ENCODE measurements at places on chromosomes 11 and 22.

GRCh38 chr11:125282596-125282914 is 118.0 kb downstream of the PKNOX2 start:
- DNase-seq = no peak

GRCh38 chr11:114065094-114065493 is 5.6 kb downstream of the ZBTB16 start:
- DNase-seq = no peak

- no peak for DNase-seq
Measured at GRCh38 chr11:130144861-130145281, 14.7 kb upstream of the ST14 start.

DNA sequence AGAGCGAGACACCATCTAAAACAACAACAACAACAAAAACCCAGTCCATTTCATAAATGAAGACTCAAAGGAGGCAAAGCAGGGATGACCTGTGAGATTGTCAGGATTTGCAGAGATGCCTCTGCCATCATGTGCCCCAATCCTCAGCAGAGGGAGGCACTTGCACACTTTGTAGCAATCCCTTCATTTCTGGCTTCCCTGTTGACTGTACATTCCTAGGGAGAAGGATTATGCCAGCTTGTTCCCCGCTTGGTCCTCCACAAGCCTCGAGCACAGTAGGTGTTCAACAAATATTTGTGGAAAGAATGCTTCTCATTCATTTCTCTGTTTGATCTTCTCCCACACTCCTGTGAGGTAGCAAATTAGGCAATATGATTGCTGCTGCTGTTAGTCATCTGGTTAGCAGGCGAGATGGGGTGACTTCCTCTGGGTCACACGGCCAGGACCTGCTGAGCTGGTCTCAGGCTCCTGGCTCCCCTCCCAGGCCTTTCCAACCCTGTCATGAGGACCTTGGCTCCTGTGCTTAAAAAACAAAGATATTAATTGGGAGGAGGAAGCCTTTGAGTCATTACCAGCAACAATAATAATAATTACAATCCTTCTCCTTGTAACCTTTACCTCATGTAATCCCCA is 34.1 kb downstream of the LIF start:
- DNase-seq = no peak

- no peak for DNase-seq
Measured at GRCh38 chr11:77375107-77375506, 73.6 kb upstream of the GDPD4 start.

GRCh38 chr11:66593650-66594049 is 665 bp downstream of the CCS start:
- DNase-seq = no peak

- no peak for DNase-seq
Measured at GRCh38 chr11:122642472-122642922, 13.0 kb upstream of the UBASH3B start.

DNA sequence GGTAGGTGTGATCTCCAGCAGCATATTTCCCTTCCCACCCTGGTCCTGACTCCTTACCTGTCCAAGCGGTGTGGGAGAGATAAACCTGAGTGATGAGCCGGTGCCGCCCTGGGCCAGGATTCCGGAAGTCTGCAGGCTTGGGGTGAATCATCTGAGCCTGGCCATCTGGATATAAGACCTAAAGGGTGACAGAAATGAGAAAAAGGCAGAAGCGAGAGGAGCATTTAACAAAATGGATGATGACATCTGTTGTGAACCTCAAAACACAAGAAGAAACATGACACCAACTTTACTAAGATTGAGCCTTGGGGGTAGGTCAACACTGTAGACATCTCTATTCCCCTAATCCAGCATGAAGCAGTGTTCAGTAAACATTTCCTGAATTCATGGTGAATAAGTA is 62.8 kb downstream of the AAMDC start:
- DNase-seq = no peak

- no peak for DNase-seq
Measured at GRCh38 chr22:48511781-48512327, 1315.8 kb downstream of the BRD1 start.

DNA sequence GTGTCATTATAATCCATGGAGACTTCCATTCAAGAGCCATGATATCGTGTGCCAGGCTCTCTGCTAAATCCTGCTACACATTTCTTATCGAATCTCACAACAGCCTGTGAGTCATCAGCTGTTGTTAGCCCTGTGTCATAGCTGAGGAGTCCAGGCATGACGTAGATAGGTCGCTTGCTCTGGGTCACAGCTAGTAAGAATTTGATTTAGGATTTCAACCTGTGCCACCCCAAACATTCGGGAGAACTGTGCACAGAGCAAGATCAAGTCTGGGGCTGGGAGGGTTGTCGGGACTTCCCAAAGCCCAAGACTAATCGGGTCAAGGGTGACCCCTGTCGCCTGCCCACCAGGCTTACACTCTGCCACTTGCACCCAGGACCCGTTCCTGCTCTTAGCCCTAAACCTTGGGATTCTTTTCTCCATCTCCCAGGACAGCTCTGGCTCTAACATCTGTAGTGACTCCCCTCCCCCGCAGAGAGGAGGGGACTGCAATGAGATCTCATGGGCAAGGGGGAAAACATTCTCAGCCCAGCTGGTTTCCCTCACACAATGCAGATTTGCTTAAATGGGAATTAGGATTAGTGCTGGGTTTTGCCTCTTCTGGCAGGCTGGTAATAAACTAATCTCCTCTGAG is 34.3 kb downstream of the TSPAN18 start:
- no peak for DNase-seq

DNA sequence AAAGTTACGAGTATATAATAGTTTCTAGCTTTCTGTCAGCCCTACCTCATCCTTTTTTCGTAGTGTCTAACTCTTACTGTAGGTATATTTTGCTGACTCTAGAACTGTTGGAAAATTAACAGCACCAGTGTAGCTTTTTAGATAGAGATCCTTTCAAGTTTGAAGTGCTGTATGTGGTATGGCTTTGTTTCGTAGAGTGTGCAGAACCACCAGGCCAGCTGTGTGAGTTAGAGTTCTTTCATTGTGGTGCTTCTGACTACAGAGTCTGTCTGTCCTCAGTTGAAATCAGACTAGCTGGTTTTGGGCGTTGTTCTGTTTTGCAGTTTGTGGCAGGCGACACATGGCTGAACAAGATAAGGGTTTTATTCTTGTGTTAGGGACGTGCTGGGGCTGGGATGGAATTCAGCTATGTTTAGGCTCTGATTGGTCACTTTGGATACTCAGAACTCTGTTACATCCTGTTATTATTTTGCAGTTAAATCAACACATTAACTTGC is 3.2 kb downstream of the ARHGEF12 start:
- DNase-seq = peak; percentile 71

DNA sequence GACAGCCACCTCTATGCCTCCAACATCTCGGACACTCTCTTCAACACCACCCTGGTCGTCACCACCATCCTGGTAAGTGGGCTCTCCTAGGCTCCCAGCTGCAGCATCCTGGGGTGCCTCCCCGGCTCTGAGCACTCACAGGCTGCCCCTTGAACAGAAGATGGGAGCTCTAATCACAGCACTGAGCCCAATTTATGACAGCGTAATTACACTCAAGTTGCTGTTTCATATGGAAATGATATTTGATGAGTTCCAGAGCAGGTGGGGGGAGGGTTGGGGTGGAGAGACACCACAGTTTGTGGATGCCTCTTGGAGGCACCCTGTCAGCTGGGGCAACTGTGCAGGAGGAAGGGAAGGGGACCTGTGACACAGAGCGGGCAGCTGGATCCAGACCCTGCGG is 125.3 kb upstream of the TBCEL start:
- DNase-seq = no peak

- no peak for DNase-seq
Measured at GRCh38 chr11:127996825-127997224, 590.5 kb downstream of the ETS1 start.

DNA sequence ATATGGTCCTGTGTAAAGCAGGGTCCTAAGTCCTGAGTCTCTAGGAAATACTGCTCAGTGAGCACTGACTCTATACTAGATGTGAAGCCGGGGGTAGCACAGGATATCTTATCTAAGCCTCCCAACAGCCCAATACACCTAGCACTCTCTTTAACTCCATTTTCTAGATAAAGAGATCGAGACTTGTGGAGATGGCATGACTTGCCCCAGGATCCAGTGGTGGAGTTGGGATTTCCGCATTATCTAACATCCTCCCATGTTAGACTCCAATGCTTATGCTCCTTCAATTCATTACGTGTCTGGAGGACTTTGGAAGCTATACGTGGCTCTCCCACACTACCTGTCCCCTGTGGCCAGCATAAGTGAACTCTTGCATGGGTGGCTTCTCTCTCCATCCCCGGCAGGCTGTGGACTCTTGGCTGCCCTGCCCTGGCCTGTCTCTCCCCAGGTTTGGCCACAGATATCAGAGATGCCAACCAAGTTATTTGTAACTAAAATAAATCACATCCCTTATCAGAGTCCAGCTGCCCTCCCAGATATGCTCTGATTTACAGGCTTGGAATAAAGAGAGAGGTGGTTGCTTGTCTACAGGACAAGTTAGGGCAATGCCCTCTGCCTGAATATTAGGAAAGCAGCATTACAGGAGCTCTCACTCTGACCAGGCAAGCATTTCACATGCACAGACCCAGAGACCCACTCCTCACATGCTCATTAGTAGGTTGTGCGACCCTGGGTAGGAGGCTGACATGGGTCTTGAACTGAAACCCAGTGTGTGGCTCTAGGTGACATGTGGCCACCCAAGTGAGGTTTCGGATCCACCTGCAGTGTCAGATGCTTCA is 4.5 kb downstream of the CD44 start:
- no peak for DNase-seq

GRCh38 chr22:41347066-41347859 is 34.5 kb upstream of the TEF start:
- no peak for DNase-seq

DNA sequence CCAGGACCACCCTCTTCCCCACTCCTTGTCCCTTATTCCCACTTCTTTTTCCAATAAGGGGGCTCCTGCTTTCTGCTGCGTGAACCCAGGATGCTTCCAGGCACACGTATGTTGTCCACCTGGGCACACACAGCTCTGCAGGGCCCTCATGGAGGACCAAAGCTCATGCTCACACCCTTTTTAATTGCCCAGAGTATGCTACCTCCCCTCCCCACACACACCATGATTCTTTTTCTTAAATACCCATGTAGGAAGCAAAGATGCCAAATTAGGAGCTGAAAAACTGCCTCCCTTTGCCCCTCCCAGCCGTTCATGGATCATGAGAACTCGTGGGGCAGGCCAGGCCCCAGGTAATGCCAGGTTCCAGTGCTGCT is 5.1 kb downstream of the NECTIN1 start:
- DNase-seq = no peak

- no peak for DNase-seq
Measured at GRCh38 chr11:14908214-14908880, 16.3 kb upstream of the CYP2R1 start.

DNA sequence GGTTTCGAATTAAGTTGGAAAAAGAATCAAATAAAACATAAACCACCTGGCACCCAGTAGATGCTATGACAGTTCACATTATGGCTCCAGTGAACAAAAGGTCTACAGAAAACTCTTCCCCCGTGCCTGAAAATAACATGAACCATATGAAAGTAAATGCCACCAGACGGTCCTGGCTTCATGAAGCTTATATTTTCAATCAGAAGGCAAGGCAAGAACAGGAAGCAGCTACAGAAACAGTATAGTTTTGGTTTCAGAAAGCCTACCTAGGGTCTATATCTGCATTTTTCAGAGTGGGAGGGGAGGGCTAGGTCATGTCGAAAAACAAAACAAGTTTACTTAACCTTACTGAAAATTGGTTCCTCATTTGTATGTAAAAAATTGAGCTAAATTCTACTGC is 9.8 kb downstream of the RAB30 start:
- DNase-seq = no peak

GRCh38 chr11:68160100-68160695 is 39.0 kb upstream of the CHKA start:
- DNase-seq = no peak

DNA sequence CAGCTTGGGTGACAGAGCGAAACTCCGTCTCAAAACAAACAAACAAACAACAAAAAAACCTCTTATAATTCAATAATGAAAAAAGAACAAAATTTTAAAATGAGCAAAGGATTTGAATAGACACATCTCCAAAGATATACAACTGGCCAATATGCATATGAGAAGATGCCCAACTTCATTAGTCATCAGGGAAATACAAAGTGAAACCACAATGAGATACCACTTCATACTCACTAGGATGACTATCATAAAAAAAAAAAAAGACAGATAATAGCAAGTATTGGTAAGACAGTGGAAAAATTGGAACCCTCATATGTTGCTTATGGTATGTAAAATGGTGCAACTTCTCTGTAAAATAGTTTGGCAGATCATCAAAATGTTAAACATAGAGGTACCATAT is 28.7 kb upstream of the BARX2 start:
- no peak for DNase-seq

DNA sequence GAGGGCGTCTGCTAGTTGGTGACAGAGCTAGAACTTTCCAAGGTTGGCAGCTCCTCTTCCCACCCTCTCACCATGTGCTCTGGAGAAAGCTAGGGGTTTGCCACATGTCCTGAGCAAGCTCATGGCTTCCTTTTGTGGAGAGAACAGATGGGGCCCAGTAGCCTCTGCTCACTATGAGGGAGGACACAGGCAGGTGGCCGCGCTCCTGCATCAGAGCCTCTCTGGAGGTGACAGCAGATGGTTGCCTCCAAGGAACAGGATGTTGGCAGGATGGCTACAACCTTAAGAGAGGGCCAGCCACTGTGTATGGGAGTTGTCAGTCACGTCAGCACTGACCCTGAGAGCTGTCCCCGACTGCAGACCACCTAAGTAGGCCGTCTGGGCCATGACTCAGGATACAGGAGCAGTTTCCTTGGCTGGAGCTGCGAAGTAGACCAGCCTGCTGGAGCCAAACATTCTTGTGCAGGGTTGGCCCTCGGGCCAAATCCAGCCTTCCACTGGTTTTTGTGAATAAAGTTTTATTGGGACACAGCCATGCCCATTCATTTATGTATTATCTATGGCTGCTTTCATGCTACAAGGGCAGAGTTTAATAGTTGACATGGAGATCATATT is 28.0 kb downstream of the SGSM1 start:
- no peak for DNase-seq

GRCh38 chr11:2136209-2136951 is 2.8 kb downstream of the IGF2 start:
- DNase-seq = no peak

DNA sequence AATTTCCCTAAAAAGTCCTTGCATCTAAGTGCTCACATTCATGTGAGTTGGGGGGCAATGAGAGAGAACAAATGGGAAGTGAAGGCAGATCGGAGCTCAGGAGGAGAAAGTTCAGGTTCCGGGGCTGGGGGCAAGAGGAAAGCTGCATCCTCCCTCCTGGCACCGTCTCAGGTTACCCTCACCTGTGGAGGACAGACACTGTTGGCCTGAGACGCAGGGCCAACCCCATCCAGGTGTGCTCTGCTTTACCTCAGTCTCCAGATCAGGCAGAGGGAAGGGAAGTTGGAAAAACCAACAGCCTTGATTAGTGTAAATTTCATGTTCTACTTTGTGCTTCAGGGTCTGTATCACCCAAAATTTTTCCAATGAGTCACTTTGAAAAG is 146.9 kb downstream of the TRIM29 start:
- no peak for DNase-seq

DNA sequence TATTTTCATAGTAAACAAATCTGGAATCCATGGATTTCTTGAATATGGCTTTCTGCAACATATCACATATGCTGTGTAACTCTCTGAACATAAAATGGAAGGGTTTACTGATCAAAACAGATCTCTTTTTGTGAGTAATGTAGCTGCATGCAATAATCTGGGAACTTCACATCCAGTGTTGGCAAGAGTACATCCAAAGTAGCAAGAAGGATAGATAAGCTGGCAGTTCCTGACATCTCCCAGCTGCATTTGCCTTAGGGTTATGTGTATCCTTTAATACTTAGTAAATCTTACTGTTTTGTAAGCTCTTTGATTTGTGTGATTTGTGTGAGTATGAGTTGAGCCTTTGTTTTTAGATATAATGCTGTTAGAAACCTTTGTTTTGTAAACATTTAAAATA is 280.4 kb upstream of the CNTN5 start:
- no peak for DNase-seq
